ENCODE measurements at places on chromosomes 2 and 18.

DNA sequence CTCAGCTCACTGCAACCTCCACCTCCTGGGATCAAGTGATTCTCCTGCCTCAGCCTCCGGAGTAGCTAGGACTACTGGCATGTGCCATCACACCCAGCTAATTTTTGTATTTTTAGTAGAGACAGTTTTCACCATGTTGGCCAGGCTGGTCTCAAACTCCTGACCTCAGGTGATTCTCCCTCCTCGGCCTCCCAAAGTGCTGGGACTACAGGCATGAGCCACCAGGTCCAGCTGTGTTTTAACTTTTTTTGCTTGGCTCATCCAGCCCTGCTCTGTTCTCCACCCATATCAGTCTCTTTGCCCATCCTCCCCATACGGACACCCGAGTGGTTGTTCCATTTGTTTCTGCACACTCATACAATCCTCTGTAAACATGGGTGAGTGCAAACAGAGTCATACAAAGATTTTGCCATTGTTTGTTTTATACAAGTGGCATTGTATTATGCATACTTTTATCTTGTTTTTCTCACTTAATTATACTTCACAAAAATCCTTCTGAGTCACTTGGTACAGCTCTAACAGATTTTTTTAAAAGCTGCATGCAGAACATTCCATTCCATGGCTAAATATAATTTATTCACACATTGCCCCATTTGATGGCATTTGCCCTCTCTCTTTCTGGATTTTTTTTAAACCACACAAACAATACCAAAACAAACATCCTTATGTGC lies 5.3 kb downstream of the APOB start:
- no peak for DNase-seq

DNA sequence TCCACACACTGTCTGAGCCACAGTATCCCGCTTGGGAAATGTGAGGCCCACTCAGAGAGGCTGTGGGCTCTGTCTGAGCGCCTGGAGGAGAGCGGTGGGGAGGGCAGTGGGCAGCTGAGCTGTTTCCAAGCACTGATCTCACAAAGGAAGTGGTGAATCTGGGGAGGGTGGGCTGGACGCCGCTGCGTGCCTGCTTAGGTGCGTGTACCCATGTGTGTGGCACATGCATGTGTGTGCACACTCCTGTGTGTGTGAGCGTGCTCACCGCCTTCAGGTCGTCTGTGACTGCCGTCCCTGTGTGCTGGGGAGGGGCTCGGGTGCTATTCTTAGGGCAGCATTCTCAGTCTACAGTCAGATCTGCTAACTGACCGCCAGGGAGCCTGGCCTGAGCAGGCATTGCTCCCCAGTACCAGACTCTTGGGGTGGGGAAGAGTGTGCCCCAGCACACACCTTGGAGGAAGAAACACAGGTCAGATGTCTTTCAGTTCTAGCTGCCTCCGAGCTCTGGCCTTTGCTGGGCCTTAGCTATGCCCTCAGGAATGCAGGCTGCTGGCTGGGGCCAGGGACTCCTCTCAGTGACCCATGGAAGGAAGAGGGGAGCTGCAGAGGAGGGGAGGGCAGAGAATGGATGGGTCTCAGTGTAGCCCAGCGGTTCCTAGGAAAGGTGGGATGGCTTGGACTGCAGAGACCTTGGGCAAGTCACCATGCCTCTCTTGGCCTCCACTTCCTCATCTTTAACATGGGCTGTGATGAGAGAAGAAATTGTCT lies 31.4 kb downstream of the KCNIP3 start:
- DNase-seq = no peak

DNA sequence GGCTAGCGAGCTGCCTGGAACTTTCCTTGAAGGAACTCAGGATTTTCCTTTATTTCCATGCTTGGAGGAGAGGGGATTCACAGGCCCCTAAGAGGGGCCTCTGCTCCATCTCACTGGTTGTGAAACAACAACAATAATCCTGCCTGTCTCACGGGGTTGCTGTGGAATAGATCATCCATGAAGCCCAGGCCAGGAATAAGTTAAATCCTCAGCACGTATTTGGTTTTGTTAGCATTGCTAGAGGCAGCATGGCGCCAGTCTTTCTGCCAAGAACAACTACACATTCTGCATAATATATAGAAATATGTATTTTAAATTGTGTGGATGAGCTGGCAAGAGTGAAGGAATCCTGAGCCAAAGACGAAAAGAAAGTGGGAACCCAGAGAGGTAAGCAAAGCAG lies 80.8 kb upstream of the L3MBTL4 start:
- DNase-seq = no peak

DNA sequence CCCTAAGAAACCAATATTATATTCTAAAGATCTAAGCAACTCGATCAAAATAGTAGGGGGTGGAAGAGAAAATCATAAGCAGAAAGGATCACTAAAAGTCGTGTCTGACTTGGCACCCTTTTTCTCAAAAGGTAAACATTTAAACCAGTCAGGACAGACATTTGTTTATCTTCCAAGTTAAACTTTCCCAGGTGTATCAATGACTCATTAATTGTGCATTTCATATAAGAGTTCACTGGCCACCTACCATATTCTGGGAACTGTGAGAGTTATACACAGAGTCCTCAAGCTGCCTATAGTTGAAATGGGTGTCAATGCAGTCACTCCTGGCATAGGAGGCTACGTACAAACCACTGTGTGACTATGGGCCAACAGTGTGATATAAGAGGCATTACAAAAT lies 4.8 kb upstream of the ACVR1 start:
- no peak for DNase-seq

DNA sequence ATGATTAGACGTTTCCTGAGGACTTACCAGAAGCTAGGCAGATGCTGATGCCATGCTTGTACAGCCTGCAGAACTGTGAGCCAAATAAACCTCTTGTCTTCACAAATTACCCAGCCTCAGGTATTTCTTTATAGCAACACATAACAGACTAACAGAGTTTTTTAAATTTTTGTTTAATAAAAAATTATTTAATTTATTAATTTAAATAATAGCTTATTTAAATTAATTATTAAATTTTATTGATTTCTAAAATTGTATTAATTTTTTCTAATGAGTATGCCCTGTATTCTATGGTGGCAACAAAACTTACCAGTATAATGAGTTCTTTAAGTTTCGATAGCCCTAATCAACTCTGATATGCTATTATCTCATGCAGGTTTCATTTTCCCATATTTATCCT lies 259.8 kb downstream of the IKZF2 start:
- no peak for DNase-seq

GRCh38 chr18:57806978-57807285 lies 3.8 kb upstream of the ATP8B1 start:
- peak; percentile 53 for DNase-seq

- no peak for DNase-seq
Measured at GRCh38 chr2:206657087-206657486, 14.8 kb downstream of the FAM237A start.

Data from urothelium cell line (cell line).